ENCODE measurements at places on chromosomes 6 and 20. TPM values are rescaled to one million over a fixed set of nuclear protein-coding genes. Genes with fewer than 3 reads are reported as not detected.

Gene ADGRF5
- total RNA-seq = not detected

Gene PLCB1
- total RNA-seq = 1.4 TPM

Gene LY6G6C
- under 0.01 TPM for total RNA-seq

Gene LY6G6F
- not detected for total RNA-seq

Gene KIF25
- not detected for total RNA-seq

Gene UBE2J1
- 39.6 TPM for total RNA-seq

All from nasal cavity respiratory epithelium epithelial cell of viscerocranial mucosa (primary cell).